Activated naive CD4-positive, alpha-beta T cell treated with anti-CD3 and anti-CD28 coated beads, Interleukin-2, amount 50 U/mL, for 16 hours (primary cell): ENCODE measurements at places on chromosomes 3 and 15.

DNA sequence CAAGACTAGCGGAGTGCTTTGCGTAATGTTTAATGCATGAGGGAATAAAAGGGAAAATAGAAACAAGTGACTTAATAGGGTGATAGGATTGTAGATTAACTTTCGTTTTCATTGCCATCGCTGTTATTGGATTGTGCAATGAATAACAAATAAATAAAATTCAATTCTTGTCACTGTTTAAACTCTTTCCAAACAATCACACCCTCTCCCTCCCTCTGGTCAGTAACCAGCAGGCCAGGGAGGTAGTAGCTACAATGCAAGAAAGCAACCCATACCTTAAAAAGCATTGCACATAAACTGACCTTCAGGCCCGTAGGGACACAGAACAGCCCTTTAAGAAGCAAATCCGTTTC, 705 bp upstream of the TFRC start:
- no peak for DNase-seq

GRCh38 chr3:179536256-179536655, 26.5 kb upstream of the ACTL6A start:
- no peak for DNase-seq

DNA sequence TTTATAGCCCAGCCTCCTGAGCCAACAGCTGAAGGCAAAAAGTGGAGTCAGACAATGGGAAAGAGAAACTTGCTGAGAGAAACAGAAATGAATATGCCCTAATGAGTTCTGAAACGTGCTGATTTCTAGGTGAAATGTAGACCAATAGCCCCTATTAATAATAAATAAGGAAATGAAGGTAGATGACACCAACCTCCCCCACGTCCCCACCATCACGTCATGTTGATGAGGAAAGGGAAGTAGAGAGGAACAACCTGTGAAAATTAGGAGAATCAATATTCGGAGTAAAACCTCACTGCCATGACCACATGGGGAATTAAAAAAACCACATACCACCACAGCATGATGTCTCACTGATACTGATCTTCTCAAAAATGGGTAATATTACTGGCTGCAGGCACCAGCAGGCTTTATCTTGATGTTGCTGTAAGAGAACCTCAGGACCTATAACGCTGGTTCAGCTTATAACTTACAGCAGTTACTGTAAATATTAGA, 64.0 kb downstream of the KAT2B start:
- DNase-seq = no peak

- DNase-seq = no peak
These were observed 135.3 kb downstream of the CHL1 start for GRCh38 chr3:331881-332280.

DNA sequence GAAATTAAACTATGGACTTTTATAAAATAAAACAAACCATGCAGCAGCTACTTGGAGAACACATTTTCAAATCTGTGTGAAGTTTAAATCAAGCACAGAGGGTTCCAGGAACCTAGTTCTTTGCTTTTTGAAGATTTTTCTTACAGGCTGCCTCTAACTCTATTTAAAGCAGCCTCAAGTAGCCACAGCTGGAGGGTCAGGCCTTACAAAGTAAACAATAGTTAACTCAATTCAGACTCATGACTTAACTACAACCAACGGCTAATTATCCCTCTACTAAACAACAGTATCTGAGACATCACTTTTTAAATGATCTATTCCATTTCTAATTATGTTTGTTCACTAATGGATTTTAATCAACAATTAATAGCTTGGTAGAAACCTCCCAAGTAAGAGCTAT, 9.8 kb downstream of the LRIG1 start:
- no peak for DNase-seq
